ENCODE measurements at places on chromosomes 6 and 20.

- DNase-seq: no peak
Measured at GRCh38 chr6:46674410-46674809, 13.3 kb upstream of the TDRD6 start.

DNA sequence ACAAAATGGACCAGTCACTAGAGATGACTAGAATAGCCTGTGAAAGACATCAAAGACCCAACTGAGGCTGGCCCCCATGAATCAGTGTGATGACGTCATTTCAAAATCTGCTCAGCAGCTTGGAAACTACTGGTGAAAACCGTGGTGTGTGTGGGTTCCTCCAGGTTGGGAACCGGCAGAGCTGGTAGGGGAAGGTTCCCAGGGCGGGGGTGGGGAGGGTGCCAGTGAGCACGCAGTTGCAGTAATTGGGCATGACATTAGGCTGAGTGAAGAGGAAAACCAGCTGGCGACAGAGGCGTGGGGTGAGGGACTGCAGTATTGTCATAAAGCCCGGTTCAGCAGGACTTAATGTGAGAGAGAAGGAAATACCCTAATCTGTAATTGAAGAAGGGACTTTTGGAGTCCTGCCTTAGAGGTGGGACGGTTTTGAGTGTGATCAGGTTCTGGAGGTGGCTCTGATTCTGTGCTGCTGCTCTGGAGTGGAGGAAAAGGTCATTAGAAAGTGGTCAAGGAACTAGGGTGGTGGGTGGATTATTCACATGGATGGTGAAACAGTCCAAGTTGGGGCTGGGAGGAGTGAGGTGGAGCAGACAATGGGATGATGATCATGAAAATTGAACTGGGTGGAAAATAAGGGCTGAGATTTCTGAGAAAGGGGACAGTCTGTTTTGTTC, 52.0 kb upstream of the MTHFD1L start:
- no peak for DNase-seq

DNA sequence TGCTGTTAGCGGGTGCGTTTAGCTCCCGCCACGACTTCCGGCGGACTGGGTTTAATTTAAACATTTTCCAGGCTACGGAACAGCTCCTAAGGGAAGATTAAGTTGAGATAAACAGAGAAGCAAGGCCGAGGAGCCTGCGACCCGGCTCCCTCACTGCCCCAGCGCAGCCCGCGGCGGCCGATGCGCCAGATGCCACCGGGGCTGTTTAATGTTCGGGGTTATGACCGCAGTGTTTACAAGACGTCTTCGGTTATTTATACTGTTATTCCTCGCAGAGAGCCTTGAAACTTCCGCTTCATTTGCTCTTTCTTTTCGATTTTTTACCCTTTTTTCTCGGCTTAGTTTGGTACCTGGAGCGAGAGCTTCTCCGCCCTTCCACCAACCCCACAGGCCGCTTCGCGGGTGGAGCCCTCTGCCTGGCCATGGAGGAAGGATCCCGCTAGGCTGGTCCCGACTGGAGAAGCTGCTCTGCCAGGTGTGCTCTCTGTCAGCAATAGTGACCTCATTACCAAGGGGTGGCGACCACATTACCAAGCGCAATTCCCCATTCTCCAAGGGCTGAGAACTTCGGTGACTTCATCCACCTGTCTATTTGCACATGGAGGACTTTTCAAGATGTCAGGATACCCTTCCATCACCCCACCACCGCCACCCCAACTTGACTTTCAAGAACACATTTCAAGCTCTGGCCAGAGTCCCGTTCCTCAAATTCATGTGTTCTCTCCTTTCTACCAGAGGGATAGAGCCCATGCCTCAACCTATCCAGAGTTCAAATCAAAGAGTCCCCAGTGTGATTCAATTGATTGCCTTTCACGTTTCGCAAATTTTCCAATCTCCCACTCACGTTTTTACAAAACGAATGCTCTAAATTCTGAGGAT, 4.1 kb downstream of the TCF21 start:
- DNase-seq: no peak

GRCh38 chr6:36563237-36563927, 16.1 kb upstream of the STK38 start:
- no peak for DNase-seq

DNA sequence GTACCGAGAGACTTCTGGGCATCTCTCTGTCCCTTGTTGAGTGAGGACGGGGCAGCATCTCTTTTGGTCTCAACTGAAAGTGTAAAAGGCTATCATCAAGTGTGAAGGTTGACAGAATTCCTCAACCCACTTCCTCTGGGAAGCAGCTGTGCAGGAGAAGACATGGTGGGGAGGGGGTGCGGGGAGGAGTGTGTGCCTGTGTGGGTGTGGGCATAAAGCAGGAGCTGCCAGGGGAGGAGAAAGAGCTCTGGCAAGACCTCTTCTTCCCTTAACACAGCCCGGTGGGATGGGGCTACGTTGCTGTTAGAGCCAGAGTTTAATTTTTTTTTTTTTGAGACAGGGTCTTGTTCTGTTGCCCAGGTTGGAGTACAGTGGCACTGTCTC, 31.8 kb downstream of the CPXM1 start:
- no peak for DNase-seq

DNA sequence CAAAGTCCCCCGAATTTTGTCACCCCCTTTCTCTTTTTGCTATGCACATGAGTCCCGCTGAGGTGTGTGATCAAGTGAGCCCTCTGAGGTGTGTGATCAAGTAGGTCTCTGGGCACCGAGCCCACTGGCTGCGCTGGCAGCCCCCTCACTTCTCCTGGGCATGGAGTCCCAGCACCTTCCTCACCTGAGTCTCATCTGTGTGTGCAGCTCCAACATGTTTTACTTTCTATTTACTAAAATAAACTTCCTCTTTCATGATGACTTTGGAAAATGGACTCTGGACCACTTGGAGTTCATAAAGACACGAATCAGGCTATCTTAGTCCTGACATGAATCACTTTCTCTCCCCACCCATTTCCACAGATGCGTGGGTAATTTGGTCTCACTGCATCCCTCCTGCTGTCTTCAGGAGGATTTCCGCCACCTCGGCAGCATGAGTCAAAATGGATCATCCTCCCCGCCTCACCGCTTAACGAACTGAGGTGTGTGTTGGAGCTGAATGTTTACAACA, 39.8 kb downstream of the PRDM1 start:
- no peak for DNase-seq

- no peak for DNase-seq
Measured at GRCh38 chr6:22765015-22765414, 195.6 kb downstream of the HDGFL1 start.

GRCh38 chr6:47076422-47077344, 34.6 kb upstream of the ADGRF1 start:
- DNase-seq: no peak

DNA sequence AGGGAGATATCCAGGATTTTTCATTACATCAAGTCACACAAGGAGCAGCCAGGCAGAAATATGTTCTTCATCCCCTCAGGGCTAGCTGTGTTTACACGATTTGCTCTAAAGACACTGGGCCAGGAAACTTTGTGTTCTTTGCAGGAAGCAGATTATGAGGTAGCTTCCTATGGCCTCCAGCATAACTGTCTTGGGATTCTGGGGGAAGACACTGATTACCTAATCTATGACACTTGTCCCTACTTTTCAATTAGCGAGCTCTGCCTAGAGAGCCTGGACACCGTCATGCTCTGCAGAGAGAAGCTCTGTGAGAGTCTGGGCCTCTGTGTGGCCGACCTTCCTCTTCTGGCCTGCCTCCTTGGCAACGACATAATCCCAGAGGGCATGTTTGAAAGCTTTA, 11.2 kb downstream of the FAM120B start:
- no peak for DNase-seq

- no peak for DNase-seq
Measured at GRCh38 chr6:13624871-13625288, 9.7 kb downstream of the NOL7 start.

DNA sequence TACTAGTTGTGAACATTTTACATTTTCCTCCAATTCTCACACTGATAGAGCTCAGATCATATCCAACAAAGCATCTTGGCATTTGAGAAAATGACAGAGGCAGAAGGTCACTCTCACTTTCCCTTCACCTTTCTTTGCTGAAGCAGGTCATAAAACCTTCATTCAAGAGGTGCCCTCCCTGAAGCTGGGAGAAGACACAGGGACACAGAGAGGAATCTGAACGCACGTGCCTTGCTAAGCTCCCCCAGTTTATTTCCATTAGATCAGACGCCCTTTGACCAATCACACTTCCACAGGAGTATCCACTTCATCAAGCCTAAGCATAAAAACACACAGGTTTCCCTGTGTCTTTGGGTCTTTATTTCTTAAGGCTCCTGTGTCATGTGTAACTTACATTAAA, 9.2 kb upstream of the MBOAT1 start:
- DNase-seq: no peak

DNA sequence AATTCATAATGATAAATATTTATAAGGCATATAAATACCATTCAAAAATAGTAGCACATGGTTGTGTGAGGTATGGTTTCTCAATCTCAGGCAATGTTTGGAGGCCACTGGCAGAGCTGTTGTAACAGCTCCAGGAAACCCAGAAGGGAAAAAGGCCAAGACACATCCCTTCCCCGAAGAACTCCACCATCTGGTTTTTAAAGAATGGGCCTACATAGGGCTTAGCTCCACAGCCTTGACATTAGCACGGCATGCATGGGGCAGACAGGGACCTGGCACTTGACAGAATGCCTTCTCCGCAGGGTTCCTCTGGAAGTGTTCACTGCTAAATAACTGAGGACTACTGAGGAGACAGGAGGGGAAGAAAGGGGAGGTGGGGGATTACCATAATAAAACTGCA, 16.1 kb upstream of the FOXO3 start:
- no peak for DNase-seq

- DNase-seq: no peak
Measured at GRCh38 chr20:52892023-52892422, 80.1 kb upstream of the TSHZ2 start.

DNA sequence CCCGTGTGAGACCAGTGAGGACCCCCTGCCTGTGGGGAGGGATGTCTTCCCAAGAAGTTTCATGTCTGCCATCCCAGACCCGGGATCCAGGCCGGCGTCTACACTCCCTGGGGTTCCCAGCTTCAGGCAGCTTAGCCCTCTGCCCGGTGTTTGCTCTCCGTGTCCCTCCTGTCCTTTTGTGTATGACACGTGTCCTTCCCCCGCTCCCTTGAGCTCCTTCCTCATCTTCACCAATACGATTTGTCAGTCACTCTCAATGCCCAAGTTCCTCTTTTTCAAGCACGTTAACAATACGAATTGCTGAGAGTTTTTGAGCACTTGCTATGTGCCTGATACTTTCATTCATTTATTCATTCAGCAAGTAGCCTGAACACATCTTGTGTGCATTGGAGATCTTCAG, 115.6 kb upstream of the PTPN1 start:
- no peak for DNase-seq

DNA sequence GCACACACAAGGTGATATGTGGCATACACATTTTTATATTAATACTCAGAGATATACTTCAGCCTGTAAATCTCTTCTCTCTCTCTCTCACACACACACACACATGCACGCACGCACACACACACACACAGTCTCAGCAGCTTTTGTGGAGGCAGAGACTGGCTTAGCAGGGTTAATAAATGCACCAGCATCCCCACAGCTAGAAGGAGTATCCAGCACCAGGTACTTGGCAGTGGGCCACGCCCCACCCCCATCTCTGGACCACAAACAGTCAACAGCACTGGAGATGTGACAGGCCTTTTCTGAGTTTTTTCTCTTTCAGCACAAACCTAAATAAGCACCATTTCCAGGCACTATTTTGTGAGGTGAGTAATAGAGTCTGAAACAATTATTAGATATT, 47.3 kb upstream of the LRFN2 start:
- DNase-seq: no peak

- no peak for DNase-seq
Measured at GRCh38 chr6:149694921-149695320, 23.0 kb downstream of the LATS1 start.

DNA sequence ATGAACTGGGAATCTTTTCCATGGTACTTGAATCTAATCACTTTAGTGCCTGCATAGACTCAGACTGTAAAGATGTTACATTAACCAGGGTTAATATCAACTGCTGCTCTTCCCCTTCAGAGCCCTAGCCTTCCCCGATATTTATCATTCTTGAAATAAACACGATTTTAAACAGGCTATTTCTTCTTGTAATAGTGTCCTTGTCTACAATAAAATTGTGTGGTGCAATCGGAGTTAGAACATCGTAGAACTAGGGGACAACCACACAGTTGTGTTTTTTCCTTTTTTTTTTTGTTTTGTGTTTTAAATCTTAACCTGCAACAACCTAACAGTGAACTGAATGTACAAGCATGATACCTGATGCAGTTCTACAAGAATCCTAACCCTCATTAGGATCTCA, 4.5 kb downstream of the GJA1 start:
- DNase-seq: no peak

- no peak for DNase-seq
Measured at GRCh38 chr6:151014404-151015100, 149.1 kb downstream of the MTHFD1L start.

DNA sequence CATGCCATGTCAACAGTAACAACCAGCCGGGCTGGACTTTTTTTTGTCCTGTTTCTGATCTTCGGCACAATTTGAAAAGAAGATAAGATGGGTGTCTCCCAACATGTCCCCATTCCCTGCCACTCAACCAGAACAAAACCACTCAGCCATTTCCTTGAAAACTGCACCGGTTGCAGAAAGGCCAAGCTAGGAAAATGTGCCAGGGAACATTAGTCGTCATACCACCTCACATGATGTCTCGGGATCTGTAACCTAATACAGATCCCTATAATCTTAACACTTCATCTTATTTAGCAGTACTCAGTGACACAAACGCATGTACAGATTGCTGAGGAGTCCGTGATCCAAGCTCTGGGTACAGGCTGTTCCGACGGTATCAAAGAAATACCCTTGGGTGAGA, 46.5 kb downstream of the ALDH8A1 start:
- no peak for DNase-seq

GRCh38 chr20:61611401-61612180, 359.5 kb downstream of the CDH4 start:
- DNase-seq: no peak

DNA sequence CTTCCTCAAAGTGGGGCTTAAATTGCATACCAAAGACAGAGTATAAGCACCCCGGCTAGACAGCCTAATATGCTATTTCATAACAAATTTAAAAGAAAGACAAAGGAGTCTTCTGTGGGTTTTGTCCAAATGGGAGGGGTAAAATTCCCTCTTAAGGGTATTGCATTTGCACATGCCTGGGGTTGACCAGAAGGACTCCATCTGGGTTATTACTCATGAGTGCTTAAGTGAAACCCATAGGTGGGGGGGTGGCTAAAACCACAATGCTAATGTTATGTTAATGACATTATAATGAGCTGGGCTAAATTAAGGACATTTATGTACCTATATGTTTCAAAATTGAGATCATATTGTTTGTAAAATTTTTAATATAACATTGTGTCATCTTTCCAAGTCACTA, 15.0 kb downstream of the IMPG1 start:
- DNase-seq: no peak

GRCh38 chr6:62797190-62797589, 414.1 kb upstream of the FKBP1C start:
- no peak for DNase-seq

GRCh38 chr6:50816947-50817645, 1.6 kb upstream of the TFAP2B start:
- DNase-seq: no peak

DNA sequence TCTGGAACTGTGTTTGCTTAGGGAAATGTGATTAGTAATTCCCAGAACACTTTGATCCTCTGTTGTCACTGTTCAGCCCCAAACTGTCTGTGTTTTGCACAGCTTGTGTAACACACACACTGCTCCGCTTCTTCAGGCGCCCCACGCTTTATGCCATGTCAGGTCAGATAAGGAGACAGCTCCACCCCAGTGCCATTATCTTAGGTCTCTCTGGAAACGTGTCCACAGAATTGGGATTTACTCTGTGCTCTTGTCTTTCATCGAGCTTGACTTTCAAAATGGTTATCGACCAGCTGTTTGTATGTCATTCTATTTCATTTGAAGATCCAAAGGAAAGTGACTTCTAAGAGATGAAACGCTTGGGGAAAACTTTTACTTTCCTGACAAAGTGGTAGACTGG, 106.4 kb upstream of the SSTR4 start:
- DNase-seq: no peak

All from activated naive CD4-positive, alpha-beta T cell treated with anti-CD3 and anti-CD28 coated beads, Interleukin-2, amount 50 U/mL, for 72 hours (primary cell).